ENCODE measurements at places on chromosomes 7 and 10.

- DNase-seq = no peak
These were observed 42.0 kb upstream of the NRP1 start for GRCh38 chr10:33376476-33376875.

- no peak for DNase-seq
These were observed 51.3 kb downstream of the TSPAN15 start for GRCh38 chr10:69502589-69502988.

- no peak for DNase-seq
These were observed 355.7 kb upstream of the AKR1E2 start for GRCh38 chr10:4470231-4470835.

- DNase-seq = no peak
These were observed 66.6 kb downstream of the PRKCQ start for GRCh38 chr10:6513476-6513875.

- DNase-seq = peak; percentile 25
These were observed 139.2 kb downstream of the ETV1 start for GRCh38 chr7:13850185-13850752.

GRCh38 chr7:152189061-152189460 lies 163.6 kb downstream of the GALNT11 start:
- no peak for DNase-seq

GRCh38 chr10:103849880-103850571 lies 5.3 kb downstream of the SH3PXD2A start:
- no peak for DNase-seq

DNA sequence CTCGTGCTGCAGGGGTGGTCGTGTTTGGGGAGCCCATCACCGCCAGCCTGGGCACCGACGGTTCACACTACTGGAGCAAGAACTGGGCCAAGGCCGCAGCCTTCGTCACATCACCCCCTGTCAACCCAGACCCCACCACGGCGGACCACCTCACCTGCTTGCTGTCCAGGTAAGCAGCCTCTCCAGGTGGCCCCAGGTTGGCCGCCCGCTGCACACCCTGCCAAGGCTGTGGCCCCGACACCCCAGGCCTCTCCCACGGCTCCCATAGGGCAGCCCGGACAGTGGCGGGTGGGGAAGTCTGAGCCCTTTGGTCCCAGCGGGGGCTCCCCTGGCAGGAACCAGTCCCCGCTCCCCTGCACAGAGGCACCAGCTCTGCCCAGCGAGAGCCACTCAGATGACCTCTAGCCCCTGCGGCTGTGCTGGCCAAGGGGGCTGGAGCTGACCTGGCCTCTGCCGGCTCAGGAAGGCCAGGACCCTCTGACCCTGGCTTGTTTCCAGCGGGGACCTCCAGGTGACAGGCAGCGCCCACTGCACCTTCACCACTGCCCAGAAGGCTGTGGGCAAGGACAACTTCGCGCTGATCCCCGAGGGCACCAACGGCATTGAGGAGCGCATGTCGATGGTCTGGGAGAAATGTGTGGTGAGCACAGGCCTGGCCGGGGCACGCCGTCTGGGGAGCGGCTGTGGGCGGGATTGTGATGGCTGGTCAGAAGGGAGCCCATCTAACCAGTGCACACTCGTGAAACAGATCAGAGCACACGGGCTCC lies 13.8 kb downstream of the DPYSL4 start:
- peak; percentile 39 for DNase-seq

- no peak for DNase-seq
These were observed 27.1 kb downstream of the LRRC20 start for GRCh38 chr10:70355051-70356021.
